C1 segment of cervical spinal cord (tissue), 14 donors: ENCODE measurements at places on chromosomes 5 and 9.

- DNase-seq: no peak
Measured at GRCh38 chr5:43305948-43306565, 7.2 kb downstream of the HMGCS1 start.

- DNase-seq: no peak
Measured at GRCh38 chr9:131791542-131792254, 51.8 kb upstream of the RAPGEF1 start.

- no peak for DNase-seq
Measured at GRCh38 chr5:6496207-6496584, 47.5 kb downstream of the UBE2QL1 start.

GRCh38 chr5:109218818-109219217, 191.0 kb downstream of the PJA2 start:
- DNase-seq: no peak

- DNase-seq: no peak
Measured at GRCh38 chr5:174872271-174872670, 147.9 kb downstream of the MSX2 start.

GRCh38 chr9:99118782-99119466, 14.0 kb downstream of the TGFBR1 start:
- DNase-seq: no peak

GRCh38 chr9:92493749-92494387, 11.6 kb upstream of the ASPN start:
- DNase-seq: no peak
